ENCODE measurements at places on chromosomes 3 and 15. TPM values are rescaled to one million over a fixed set of nuclear protein-coding genes. Genes with fewer than 3 reads are reported as not detected.

DNA sequence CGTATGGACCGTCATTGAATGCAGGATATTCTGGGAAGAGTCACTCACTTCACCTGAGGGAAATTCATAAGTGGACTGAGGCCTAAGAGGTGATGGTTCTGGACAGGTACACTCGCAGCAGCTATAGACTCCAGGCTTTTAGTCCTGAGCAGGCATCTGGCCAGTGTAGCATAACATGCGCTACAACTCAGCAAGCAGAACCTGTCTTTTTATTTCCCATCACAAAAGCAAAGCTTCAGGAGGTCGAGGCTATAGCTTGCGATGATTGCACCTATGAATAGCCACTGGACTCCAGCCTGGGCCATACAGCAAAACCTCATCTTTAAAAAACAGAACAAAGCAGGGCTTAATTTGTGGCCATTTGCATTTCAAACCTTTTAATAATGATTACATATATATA lies 185.8 kb downstream of the KCNH8 start:
- H3K36me3 ChIP-seq = no peaks in the 10 kb centered on the region
- H3K27me3 ChIP-seq = no peaks in the 10 kb centered on the region
- H3K4me1 ChIP-seq = no peaks in the 10 kb centered on the region
- DNase-seq = no peak

DNA sequence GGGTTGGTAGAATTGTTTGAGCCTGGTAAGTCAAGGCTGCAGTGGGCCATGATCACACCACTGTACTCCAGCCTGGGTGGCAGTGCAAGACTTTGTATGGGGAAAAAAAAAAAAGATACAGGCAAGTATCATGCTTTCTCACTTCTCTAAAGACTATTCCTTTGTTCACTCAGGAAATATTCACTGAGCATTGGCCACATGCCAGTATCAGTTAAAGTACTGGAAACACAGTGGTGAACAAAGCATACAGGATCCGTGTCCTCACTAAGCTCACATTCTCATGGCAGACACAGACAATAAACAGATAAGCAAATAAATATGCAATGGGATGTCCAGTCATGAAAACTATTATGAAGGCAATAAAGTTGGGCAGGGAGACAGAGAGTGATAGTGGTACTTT lies 5.1 kb upstream of the MTHFS start:
- no peak overlapping the region for H3K27ac ChIP-seq
- H3K27me3 ChIP-seq = no peaks in the 10 kb centered on the region
- no peaks in the 10 kb centered on the region for H3K4me1 ChIP-seq
- no peak overlapping the region for H3K4me3 ChIP-seq

Gene SMCO1
- not detected for total RNA-seq

Gene CYP1A2
- not detected for total RNA-seq

DNA sequence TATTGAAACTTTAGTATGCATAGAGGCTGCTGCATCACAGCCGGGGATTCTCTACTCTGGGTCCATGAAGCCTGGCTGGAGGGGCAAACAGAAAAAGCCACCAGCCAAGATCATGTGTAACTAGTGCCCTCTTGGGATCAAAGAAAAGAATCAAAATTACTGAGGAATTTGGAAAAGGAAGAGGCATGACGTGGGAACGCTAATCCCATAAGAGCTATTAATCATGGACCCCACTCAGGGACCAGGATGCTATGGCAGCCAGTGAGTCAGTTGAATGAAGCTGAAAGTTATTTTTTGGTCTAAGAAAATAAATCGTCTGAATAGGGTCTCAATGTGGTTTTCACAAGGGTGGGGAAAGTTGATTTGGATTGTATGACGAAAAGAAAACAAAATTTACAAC lies 1165.1 kb downstream of the ROBO2 start:
- H3K27me3 ChIP-seq = no peaks in the 10 kb centered on the region
- no peaks in the 10 kb centered on the region for H3K4me1 ChIP-seq
- no peaks in the 10 kb centered on the region for H3K36me3 ChIP-seq
- DNase-seq = no peak
- no peak overlapping the region for H3K27ac ChIP-seq

Gene UBAP1L
- total RNA-seq = 3.8 TPM

- no peak overlapping the region for H3K27ac ChIP-seq
- no peaks in the 10 kb centered on the region for H3K27me3 ChIP-seq
- DNase-seq = no peak
- H3K4me3 ChIP-seq = no peak overlapping the region
- H3K4me1 ChIP-seq = no peaks in the 10 kb centered on the region
Measured at GRCh38 chr3:161579395-161580126, 83.0 kb downstream of the OTOL1 start.

DNA sequence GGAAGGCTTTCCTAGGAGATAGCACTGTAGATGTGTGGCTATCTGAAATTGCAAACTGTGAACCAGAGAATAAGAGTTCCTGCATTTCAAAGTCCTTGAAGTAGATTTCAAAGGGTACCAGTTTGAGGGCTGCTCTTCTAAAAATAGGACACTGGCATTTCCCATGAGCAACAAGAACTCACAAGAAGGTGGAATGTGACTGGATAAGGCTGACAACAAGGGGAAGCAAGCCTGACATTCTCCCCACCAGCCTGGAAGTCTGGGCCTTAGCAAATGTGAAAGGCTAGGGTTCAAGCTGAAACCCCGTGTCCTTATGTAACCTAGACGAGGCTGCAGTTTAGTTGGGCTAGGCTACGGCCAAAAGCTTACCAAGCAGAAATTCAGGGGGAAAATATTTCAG lies 18.7 kb upstream of the TJP1 start:
- H3K27me3 ChIP-seq = no peaks in the 10 kb centered on the region
- no peak overlapping the region for H3K4me3 ChIP-seq

Gene PROK2
- total RNA-seq = 0.32 TPM

DNA sequence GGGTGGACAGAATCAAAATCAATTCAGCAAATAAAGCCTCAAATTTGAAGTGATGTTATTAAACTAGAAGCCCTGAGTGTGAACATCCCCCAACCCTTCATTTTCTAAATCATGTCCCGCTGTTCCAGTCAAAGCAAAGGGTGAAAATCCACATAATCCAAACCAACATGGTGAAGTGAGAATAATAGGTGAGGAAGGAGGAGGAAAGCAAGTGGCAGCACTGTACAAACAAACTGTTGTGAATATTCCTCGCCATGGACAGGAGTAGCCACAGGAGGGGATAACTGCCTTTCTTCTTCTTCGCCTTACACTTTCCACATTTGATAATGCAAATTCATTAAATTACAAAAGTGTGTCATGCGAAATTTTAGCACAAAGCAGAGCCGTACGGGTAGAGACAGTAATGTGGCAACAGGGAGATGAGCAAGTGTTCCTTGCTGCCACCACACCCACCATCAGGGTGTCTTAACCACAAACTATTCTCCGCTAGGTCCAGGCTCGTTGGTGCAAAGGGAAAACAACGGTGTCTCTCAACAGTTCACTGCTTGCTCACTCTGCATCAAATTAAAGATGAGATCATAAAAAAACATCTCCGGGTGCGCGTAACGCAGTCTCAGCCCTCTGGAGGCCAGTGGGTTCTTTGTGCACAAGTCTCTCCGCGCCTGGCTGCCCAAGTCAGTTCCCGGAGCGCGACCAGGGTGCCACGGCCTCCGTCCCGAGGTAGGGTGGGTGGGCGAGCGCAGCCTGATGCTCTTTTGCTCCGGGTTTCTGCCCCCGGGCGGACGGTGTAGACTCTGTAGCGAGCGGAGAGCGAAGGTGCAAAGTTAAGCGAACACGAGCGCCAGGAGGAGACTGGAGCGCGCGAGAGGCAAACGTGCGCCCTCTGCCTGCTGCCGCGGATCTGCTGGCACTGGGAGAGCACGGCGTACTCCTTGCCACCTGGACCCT lies 6.7 kb downstream of the EPHA3 start:
- H3K4me3 ChIP-seq = peak overlapping the region; percentile 27
- peaks cover 7% of the 10 kb centered on the region for H3K27me3 ChIP-seq
- H3K4me1 ChIP-seq = no peaks in the 10 kb centered on the region

- H3K4me3 ChIP-seq = no peak overlapping the region
- no peaks in the 10 kb centered on the region for H3K4me1 ChIP-seq
- H3K27ac ChIP-seq = no peak overlapping the region
- no peaks in the 10 kb centered on the region for H3K27me3 ChIP-seq
- no peaks in the 10 kb centered on the region for H3K36me3 ChIP-seq
Measured at GRCh38 chr15:25469377-25469776, 30.6 kb upstream of the UBE3A start.

DNA sequence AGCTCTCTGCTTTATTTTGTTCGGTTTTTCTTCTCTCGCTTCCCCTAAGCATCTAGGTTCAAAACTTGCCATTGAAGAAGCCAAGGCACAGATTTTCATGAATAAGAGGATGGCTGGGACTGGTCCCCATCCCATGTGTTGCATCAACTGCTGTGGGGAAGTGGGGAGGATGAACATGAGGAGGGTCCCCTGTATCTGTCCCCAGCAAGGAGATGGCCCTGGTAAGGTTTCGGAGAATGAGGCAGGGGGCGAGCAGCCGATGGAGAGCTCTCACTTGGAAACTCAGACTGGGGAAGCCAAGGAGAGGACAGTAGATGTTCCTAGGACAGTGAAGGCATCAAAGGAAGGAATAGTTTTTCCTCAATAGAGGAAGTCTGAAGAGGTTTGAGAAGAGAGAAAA lies 142.0 kb upstream of the ATP2B2 start:
- no peaks in the 10 kb centered on the region for H3K4me1 ChIP-seq
- no peak overlapping the region for H3K4me3 ChIP-seq
- DNase-seq = no peak
- H3K27me3 ChIP-seq = no peaks in the 10 kb centered on the region
- H3K36me3 ChIP-seq = no peaks in the 10 kb centered on the region
- H3K27ac ChIP-seq = no peak overlapping the region

- no peak overlapping the region for H3K4me3 ChIP-seq
- no peaks in the 10 kb centered on the region for H3K4me1 ChIP-seq
- H3K36me3 ChIP-seq = no peaks in the 10 kb centered on the region
- DNase-seq = no peak
- H3K27me3 ChIP-seq = no peaks in the 10 kb centered on the region
- no peak overlapping the region for H3K27ac ChIP-seq
Measured at GRCh38 chr3:2947536-2947935, 162.6 kb downstream of the IL5RA start.

GRCh38 chr3:105722943-105723556 lies 145.8 kb downstream of the CBLB start:
- no peak for DNase-seq
- peaks cover 36% of the 10 kb centered on the region for H3K36me3 ChIP-seq
- H3K4me1 ChIP-seq = peaks cover 5% of the 10 kb centered on the region
- H3K27ac ChIP-seq = no peak overlapping the region

GRCh38 chr15:69616558-69616957 lies 163.9 kb downstream of the RPLP1 start:
- DNase-seq = no peak
- no peak overlapping the region for H3K4me3 ChIP-seq
- no peak overlapping the region for H3K27ac ChIP-seq
- H3K27me3 ChIP-seq = no peaks in the 10 kb centered on the region
- H3K4me1 ChIP-seq = no peaks in the 10 kb centered on the region

Gene IRAK2
- 8.5 TPM for total RNA-seq
